ENCODE measurements at places on chromosomes 1 and 21. TPM values are rescaled to one million over a fixed set of nuclear protein-coding genes. Genes with fewer than 3 reads are reported as not detected.

Gene KLHDC9
- total RNA-seq = 2.0 TPM

Gene LYPLA2
- total RNA-seq = 75.3 TPM

Gene AIM2
- total RNA-seq = not detected

Gene AGMAT
- 1.1 TPM for total RNA-seq

Gene PTCH2
- 0.31 TPM for total RNA-seq

Gene ASCL5
- not detected for total RNA-seq

Gene DEDD
- 28.0 TPM for total RNA-seq

Measured in foreskin keratinocyte (primary cell).